ENCODE measurements at places on chromosomes 3 and 15.
A peak's percentile ranks its signal among the peaks of the same experiment; 100 is the strongest.

DNA sequence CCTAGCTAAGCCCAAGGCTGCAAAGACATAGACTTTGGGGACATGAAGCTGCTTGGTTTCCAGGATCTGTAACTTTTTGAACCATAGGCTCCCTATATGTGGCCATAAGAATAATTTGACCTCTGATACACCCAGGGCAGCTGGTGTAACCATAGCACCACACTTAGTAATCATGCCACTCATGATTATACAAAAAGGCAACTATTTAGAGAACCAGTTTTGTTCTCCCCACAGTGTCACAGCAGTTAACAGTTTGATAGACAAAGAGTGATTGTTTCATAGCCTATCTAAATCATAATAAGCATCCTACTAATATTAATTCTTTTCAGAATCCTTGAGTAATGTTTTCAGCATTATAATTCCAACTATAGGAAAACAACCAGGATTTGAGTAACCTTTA, 334.9 kb downstream of the NEK10 start:
- no peak for DNase-seq

- DNase-seq, result no peak
These were observed 11.6 kb upstream of the SCAMP5 start for GRCh38 chr15:74983725-74984231.

- DNase-seq, result no peak
These were observed 96.8 kb downstream of the IGF1R start for GRCh38 chr15:98745179-98745578.

GRCh38 chr3:133258358-133258757, 141.5 kb upstream of the BFSP2 start:
- DNase-seq, result no peak

DNA sequence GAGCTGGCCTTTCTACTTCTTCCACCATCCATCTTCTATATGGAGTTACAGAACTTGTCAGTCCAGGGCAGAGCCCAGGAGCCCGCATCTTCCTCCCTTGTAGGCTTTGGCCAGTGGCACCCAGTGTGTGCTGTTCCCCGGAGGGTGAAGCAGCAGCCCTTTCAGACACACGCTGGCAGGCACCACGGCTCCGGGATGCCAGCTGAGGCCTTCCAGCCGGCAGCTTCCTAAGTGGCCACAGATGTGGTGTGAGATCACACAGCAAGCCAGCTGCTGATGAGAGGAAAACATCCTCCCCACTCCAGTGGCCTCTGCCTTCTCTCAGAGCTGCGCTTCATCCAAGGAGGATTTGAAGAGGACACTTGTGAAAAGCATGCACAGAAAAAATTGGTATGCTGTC, 24.1 kb downstream of the CRABP1 start:
- no peak for DNase-seq

GRCh38 chr3:43388175-43388574, 101.8 kb downstream of the SNRK start:
- no peak for DNase-seq

DNA sequence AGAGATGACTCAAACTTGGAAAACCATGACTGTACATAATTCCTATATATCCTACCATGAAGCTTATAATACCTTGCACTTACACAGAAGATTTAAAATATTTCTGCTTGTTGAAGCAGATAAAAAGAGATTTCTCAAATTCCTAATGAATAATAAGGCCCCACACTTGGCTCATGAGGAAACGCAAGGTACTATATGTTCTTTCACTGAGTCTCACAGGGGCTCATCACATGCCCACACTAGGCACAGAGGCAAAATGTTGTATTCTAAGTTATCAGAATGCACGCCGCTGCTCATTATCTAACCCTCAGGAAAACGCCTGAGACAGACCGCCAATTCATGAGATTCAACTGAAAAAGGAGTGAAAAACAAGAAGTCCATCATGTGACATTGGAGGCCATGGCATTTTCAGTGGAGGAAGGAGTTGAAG, 5.6 kb downstream of the MYO1E start:
- DNase-seq, result no peak

DNA sequence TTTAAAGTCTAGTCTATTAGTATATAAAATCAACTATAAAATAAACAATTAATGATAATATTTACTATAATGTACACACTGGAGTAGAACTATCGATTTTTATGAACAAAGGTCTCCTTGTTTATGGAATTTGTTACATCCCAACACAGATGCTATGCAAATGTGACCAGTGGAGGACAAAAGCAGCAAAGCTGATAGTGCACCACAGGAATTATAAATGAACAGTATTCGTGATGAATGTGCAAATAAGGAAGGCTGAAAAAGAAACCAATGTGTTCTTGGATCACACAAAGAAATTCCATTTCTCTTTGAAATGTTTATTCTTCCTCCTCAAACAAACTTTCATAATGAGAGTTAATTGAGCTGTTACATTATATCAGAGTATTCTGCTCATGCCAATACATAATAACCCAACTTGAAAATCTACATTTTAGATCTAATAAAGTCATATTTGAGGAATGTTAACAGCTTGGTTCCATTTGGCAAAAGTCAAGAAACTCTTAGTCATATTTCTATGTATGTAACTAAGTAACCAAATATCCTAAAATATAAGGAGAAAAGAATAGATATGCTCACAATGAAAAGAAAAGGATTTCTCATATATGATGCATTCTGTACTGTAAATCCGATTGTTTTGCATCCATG, 79.3 kb downstream of the NEK10 start:
- DNase-seq, result no peak

DNA sequence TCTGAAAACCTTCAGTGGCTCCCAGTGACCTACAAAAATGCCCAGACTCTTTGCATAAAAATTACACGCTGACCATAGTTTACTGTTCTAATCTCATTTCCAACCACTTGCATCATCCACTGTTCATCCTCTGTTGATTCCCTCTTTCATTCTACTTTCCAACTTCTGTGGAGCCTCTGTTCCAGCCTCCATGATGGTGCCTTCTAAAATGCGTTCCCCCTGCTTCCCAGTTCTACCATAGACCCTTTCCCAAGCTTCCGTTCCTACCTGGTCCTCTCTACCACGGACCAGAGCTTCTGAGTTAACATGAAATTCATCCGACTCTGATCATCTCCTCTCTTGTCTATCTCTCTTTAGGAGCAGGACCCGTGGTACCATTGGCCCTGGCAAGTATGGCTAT, 127.0 kb downstream of the THSD4 start:
- DNase-seq, result no peak

GRCh38 chr3:161101609-161102008, 3.5 kb downstream of the B3GALNT1 start:
- no peak for DNase-seq

GRCh38 chr3:70085613-70086012, 86.1 kb downstream of the SAMMSON start:
- no peak for DNase-seq

DNA sequence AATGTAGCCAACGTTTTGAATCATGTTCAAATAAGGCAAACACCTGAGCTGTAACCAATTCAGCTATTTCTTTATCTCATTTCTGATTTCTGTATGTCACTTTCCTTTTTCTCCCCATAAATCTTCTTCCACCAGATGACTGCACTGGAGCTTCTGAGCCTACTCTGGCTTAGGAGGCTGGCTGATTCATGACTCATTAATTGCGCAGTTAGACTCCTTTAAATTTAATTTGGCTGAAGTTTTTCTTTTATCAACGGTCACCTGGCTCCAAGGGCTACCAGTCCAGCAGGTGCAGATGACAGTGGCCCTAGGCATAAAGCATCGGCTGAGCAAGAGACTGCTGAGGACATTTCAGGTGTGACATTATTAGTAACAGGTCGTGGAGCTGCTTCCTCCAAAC, 39.6 kb upstream of the ITGA11 start:
- no peak for DNase-seq

GRCh38 chr3:123339302-123339701, 109.6 kb downstream of the ADCY5 start:
- no peak for DNase-seq

DNA sequence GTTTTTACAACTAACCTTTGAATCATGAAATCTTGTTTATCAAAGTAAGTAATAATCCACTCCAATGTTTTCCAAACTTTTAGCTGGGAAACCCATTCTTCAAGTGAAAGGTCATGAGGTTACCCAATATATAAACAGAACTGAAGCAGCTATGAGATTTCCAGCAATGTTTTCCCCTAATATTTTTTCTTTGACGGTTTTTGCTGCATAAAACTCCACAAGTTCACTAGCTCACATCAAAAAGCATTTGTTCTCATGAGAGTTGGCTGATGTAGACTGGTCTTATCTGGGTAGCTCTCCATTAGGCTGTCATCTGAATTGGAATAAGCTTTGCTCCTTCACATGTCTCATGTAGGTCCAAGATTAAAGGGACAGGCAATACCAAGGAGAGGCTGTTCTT, 241.2 kb upstream of the LRRC3B start:
- DNase-seq, result no peak

- DNase-seq, result peak; percentile 69
These were observed 24.6 kb upstream of the RSL24D1 start for GRCh38 chr15:55221090-55222011.

DNA sequence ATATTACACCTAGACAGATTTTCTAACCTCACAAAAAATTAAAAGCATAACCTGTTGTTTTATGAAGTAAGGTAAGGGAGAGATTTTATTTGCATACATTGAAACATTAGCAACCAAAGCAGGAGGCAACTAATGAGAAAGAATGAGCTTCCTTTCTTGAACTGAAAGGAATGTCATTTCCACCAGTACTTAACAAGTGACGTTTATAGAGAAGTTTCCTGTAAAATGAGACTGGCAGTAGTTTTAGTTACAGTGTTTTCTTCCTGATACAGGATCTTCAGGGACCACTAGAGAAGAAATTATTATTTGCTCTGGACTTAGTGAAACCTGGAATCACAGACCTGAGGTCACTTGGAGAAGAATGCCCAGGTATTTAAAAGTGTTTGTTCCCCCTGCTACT, 27.4 kb upstream of the FRMD5 start:
- no peak for DNase-seq
